ENCODE measurements at places on chromosomes 12 and 14.

DNA sequence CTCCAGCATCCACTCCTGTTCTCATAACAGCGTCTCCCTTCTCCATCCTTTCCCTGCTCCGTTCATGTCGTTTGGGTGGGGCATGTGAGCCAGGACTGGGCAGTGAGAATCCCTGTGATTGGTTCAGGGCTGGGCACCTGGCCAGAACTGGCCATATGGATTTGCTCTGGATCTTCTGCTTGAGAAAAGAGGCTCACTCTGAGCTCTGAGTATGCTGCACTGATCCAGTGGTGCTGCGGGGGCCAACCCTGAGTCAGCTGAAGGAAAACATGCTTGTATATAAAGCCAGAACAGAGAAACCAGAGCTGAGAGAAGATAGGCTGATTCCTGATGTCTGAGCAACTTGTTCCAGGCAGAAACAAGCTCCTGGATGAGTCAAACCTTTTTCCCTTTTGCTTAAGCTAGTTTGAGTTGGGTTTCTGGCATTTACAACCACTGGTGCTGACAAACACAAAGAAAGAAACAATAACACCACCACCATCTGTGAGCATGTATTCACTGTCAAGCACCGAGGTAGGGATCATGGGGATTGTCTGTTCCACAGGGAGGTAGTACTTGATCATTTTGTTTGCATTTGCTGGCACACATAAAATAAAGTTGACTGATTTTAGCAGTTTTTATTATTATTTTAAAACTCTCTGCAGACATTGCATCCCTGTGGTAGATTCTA, 14.0 kb upstream of the HPD start:
- no peak for DNase-seq

GRCh38 chr14:64855721-64856528, 23.8 kb downstream of the SPTB start:
- no peak for DNase-seq

DNA sequence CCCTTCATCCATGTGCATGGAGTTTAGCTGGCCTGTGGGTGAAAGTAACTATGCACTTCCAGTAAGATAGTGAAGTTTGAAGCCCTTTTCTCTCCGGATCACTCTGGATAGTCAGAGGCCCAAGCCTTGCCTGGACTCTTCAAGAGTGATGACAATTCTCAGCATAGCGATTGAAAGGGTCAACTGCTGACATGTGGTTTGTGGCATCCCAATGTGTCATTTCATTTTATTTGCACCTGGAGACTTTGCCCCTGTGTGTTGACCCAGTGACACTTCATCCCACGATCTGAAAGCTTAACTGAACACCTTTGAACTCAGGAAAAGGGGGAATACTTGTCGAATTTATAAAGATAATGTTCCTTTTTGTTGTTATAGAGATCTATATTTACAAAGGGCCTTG, 711.9 kb upstream of the TMEM132C start:
- no peak for DNase-seq

- DNase-seq = no peak
Observed at GRCh38 chr12:15320881-15321280, 1.4 kb upstream of the PTPRO start.

GRCh38 chr12:131437706-131438492, 273.0 kb upstream of the SFSWAP start:
- no peak for DNase-seq

DNA sequence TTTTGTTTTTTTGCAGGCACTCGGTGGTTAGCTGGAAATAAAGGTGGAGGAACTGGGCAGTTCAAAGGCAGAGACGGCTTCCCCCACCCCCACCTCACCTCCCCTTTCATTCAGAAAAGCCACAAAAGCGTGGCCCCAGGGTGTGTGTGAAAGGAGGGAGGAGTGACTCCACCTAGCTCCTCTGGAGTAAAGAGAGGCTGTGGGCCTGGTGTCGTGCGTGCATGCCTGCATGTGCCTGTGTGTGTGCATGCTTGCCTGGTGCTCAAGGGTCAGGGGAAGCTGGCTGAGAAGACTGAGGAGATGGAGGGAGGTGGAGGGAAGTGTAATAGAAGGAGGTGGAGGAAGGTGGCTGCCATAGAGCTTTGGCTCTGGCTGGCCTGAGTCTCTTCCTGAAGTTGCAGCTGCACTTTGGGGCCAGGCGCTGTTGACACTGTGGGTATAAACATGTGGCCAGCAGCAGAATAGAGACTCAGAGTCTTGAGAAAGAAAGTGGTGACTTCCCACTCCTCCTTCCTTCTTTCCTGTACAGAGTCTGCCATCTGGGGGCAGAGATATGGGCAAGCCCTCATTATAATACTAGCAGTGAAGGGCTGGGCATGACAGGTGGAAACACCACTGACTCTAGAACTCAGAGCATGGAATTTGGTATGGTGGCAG, 36.9 kb upstream of the SINHCAF start:
- no peak for DNase-seq

- no peak for DNase-seq
Observed at GRCh38 chr14:102461490-102462338, 47.9 kb downstream of the ANKRD9 start.

DNA sequence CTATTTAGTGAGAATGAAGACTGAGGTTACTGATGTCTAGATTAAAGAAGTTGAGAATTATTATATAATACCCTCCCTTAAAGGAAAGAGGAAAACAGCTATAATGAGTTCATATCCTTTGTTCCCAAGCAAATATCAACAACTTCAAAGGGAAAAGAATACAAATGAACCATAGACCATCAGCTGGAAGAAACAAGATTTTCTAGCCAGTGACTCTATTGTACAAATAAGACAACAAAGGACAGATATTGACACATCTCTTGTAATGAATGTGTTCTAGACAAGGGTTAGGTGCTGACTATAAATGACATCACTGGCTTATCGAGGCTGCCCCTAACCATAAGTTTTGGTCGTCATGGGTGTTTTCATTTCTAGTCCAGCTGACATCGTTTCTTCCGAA, 48.2 kb downstream of the SLC38A4 start:
- DNase-seq = no peak

All from stimulated activated CD8-positive, alpha-beta memory T cell treated with anti-CD3 and anti-CD28 coated beads, Interleukin-15, amount 100 ng/mL, for 4 hours (primary cell).